Stimulated activated CD8-positive, alpha-beta memory T cell treated with anti-CD3 and anti-CD28 coated beads, Interleukin-4, amount 100 ng/mL, for 48 hours (primary cell): ENCODE measurements at places on chromosomes 4 and X.
A peak's percentile ranks its signal among the peaks of the same experiment; 100 is the strongest.

DNA sequence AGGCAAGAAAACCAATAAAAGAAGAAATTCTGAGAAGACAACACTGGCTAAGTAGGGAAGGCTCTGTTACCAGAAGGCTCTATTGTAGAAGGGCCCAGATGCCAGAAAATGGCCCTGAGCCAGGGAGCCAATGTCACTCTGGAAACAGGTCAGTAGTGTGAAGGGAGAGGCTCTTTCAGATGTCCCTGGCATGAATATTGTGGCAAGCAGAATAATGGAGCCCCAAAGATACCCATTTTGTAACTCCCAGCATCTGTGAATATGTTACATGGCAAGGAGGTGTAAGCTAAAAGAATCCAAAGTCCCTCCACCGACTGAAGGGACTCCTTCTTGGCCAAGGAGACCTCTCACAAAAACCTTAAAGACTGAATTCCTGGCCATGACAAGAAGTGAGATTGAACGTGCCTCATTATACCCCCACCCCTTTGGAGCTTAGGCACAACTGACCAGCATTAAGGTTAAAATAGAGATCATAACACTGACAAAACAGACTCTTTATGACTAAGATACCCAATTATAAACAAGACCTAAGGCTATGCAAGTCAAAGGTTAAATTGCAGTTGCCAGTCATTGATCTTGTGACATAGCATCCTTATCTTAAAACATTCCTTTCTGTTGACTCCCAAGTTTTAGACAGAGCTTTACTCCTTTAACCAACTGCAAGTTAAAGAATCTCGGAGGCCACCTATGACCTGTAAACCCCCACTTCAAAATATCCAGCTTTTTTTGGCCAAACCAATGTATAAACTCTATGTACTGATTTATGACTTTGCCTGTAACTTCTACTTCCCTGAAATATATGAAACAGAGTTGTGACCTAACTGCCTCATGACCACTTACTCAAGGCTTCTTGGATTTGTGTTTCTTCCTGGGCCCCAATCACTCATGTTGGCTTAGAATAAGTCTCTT is 42.2 kb upstream of the SMIM10 start:
- DNase-seq = no peak

- peak; percentile 63 for DNase-seq
These were observed 1.5 kb upstream of the BCOR start for GRCh38 chrX:40099055-40099958.

DNA sequence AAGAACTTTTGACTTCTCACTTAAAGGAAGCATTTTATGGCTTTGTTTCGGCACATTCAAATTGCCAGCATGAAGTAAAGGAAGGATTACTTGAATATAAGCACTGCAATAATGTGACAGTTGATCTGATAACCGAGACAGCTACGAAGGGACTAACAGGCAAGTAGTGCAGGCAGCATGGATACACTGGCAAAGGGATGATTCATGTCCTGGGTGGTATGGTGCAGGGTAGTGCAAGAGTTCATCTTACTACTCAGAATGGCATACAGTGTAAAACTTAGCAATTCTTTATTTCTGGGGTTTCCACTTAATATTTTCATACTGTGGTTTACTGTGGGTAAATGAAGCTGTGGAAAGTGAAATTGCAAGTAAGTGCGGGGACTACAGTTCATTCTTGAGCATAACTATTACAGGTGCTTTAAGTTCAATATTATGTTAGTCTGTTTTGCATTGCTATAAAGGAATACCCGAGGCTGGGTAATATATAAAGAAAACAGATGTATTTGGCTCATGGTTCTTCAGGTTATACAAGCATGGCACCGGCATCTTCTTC is 611.8 kb downstream of the SPOCK3 start:
- no peak for DNase-seq

- DNase-seq = no peak
These were observed 48.4 kb upstream of the RPS6KA3 start for GRCh38 chrX:20315140-20315539.

- peak; percentile 77 for DNase-seq
These were observed 644.1 kb downstream of the MID1IP1 start for GRCh38 chrX:39445336-39445735.

GRCh38 chr4:152689615-152690501 is 10.1 kb upstream of the TMEM154 start:
- no peak for DNase-seq

DNA sequence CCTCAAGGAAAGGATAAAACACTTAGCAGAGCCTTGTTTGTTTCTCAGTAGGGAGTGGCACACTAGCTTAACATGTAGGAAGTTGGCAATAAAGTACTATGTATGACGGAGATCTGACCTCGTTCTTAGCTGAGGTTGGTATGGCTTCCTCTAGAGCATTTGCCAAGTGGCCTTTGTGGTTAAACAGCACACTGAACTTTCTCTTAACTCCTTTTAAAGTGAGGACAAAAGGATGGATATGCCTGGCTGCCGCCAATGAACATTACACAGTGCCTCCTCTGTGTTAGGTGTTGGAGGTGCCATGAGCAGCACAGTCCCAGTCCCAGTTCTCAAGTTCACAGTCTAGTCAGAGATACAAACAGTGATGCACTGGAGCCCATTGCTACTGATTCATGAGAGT is 54.4 kb downstream of the VGLL1 start:
- no peak for DNase-seq

- DNase-seq = no peak
These were observed 11.5 kb downstream of the LIAS start for GRCh38 chr4:39470402-39470801.

GRCh38 chr4:10416441-10416840 is 40.8 kb downstream of the ZNF518B start:
- DNase-seq = no peak

DNA sequence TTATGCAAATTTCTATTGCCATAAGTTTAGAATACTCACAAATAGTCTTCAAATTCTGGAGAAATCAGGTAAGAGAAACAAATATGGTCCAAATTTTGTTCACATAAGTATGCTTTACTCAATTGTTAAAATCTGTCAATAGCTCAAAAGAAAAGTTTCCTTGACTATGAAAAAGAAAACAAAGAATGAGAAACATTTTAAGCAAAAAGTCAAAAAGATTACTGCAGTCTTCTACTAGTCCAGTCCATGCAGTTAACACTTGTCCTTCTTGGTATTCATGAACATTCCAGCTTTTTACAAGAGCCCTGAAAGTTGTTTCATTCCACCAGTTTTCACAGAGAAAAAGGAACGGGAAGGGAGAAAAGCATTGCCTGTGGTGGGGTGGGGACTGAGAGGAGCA is 54.7 kb upstream of the ZXDA start:
- DNase-seq = no peak

DNA sequence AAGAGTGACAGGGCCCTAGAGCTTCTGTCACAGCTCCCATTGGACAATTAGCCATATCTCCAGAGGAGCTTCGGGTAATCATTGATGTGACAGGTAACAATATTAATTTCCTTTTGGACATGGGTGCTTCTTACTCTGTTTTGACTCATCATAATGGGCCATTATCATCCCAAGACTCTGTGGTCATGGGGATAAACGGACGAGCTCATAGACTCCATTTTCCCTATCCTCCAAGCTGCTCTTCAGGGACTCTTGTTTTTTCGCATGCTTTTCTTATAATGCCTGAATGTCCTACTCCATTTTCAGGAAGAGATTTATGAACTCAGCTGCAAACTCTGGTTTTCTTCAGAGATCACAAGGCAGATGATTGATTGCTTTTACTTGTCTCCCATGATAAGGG is 17.0 kb upstream of the UGT2B17 start:
- no peak for DNase-seq

DNA sequence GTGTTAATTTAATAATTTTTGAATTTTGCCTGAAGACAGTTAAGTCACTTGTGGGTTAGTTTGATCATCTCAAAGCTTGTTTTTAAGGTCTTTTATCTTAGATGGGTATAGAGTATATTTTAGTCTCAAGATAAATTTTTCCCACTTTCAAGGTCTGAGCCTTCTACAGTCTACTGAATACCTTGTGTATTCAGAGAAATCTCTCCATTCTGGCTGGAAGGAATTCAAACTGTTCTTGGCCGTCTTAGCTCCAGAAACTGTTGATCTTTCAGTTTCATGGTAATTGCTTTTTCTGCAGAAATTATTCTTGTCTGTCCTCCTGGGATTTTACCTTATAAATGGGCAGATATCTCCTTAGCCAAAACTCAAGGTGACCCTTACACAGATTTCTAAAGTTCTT is 97.9 kb downstream of the GC start:
- DNase-seq = no peak

- DNase-seq = no peak
These were observed 49.7 kb upstream of the DHRSX start for GRCh38 chrX:2550328-2551020.

DNA sequence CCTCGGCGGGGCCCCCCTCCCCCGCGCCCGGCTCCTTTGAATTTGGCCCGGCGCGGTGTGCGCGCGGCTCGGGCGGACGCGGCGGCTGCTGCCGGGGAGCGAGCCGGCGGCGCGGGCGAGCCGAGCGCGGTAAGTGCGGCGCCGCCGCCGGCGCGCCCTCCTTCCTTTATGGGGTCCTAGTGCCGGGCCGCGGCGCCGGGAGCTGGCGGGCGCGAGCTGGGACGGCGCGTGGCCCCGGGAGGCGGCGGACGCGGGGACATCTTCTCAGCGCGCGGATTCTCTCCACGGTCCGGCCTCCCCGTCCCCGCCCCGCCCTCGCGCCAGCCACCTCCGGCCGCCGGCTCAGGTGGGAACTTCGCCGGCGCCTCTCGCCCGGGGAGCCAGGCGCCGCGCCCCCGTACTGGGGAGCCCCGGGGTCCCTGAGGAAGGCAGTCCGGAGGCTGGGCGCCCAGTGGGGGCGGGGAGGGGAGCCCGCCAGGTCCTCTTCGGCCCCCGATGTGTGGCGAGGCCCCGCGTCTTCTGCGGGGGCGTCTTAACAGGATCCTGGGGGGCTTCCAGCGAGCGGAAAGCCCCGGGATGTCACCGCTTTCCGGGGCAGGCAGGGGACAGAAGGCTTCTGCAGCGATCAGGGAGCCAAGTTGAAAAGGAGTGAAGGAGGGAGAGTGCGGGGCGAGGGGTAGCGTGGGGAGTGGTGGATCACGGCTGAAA is 98.4 kb upstream of the TENM3 start:
- no peak for DNase-seq

DNA sequence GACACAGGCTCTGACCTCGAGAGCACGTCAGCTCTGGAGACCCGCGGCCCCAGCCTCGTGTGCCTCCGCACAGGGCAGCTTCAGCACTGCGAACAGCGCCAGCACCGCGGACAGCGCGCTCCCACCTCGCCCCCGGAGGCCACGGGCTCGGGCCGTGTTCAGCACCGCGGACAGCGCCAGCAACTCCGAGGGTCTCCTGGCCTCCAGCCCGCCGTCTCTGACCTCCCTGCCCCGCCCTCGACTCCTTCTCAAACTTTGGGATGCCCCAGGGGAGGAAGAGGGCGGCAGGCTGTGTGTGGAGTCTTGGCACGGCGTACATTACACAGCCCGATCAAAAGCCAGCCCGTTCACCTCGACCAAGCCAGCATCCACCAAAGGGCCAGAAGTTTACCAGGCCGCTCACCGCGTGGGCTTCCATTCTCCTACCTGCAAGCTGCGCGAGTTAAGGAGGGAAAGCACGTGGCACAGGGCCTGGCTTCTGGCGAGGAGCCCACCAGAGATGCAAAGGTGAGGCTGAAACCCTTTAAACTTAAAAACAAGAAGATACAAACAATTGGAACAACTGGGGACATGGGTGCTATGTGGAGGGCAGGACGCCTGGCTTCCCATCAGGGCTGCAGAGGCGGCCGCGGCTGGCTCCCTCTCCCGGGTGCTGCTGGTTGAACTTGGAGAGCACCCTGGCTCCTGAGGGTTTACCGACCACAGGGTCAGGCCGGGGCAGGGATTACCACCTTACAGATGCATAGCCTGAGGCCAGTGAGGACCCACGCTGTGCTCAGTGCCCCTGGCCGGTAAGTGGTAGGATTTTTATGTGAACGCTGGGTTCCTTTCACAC is 4.5 kb upstream of the NKX1-1 start:
- DNase-seq = peak; percentile 76

DNA sequence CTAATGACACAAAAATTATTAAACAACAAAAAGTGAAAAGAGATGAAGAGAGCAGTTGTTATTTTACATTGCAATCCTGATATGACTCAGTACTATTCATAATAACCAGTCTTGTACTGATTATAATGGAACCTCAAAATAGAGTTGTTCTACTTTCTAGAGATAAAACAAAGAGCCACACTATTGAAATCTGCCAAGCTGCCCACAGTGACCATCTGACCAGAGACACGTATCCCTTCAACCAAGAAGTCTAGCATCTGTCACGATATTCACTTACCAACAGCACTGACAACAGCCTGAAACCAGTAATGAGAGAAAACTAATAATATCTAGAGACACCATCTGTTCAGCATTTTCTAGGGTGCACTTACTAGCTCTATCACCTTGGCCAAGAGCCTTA is 466.7 kb downstream of the NKX6-1 start:
- no peak for DNase-seq

DNA sequence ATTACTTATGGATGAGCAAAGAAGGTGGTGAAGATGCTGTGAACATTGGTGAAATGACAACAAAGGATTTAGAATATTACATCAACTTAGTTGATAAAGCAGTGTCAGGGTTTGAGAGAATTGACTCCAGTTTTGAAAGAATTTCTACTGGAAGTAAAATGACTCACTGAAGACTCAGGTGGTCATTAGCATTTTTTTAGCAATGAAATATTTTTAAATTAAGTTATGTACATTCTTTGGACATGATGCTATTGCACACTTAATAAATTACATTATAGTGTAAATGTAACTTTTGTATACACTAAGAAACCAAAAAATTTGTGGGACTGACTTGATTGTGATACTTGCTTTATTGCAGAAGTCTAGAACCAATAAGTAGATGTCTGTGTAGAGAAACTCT is 56.9 kb downstream of the USO1 start:
- no peak for DNase-seq

DNA sequence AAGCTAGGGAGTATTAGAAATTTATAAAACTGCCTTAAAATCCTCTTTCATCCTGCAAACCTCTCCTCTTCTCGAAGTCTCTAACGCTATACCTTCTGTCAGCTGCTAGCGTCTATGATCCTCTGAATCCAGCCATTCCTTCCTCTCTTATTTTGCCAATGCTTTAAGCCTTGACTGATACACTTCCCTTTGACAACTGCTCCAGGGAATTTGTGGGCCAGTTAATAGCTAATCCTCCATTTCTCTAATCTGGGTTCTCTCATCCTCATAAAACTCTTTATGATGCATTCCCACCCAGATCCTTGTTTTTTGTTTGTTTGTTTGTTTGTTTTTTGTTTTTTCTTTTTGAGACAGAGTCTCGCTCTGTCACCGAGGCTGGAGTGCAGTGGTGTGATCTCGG is 293.6 kb upstream of the PUDP start:
- DNase-seq = no peak

- DNase-seq = no peak
These were observed 8.8 kb downstream of the LHFPL1 start for GRCh38 chrX:112670977-112671376.

GRCh38 chr4:37797374-37797773 is 29.1 kb upstream of the PGM2 start:
- DNase-seq = no peak

GRCh38 chrX:45527834-45528233 is 327.2 kb upstream of the DIPK2B start:
- DNase-seq = no peak

GRCh38 chr4:158873795-158874401 is 105.1 kb downstream of the FNIP2 start:
- no peak for DNase-seq

GRCh38 chrX:42869659-42870476 is 91.9 kb upstream of the PPP1R2C start:
- no peak for DNase-seq
